ENCODE measurements at places on chromosomes 6 and 20.

GRCh38 chr6:47853766-47854165, 71.9 kb downstream of the OPN5 start:
- DNase-seq, result no peak
- H3K4me1 ChIP-seq, result no peaks in the 10 kb centered on the region
- H3K36me3 ChIP-seq, result no peaks in the 10 kb centered on the region
- H3K27ac ChIP-seq, result no peak overlapping the region
- H3K27me3 ChIP-seq, result no peaks in the 10 kb centered on the region

GRCh38 chr6:138981416-138981815, 6.6 kb downstream of the REPS1 start:
- H3K27me3 ChIP-seq, result no peaks in the 10 kb centered on the region
- DNase-seq, result no peak
- H3K27ac ChIP-seq, result no peak overlapping the region
- H3K36me3 ChIP-seq, result no peaks in the 10 kb centered on the region
- peaks cover 38% of the 10 kb centered on the region for H3K4me1 ChIP-seq

GRCh38 chr6:18632670-18633410, 245.7 kb downstream of the RNF144B start:
- no peak overlapping the region for H3K4me3 ChIP-seq
- no peaks in the 10 kb centered on the region for H3K36me3 ChIP-seq
- H3K4me1 ChIP-seq, result no peaks in the 10 kb centered on the region
- no peaks in the 10 kb centered on the region for H3K27me3 ChIP-seq
- DNase-seq, result no peak

- no peaks in the 10 kb centered on the region for H3K27me3 ChIP-seq
- no peak for DNase-seq
- H3K4me3 ChIP-seq, result no peak overlapping the region
- no peak overlapping the region for H3K27ac ChIP-seq
- no peaks in the 10 kb centered on the region for H3K36me3 ChIP-seq
These were observed 354.5 kb downstream of the UTRN start for GRCh38 chr6:144639654-144640053.

GRCh38 chr6:168368936-168369335, 49.4 kb upstream of the DACT2 start:
- H3K27ac ChIP-seq, result no peak overlapping the region
- H3K4me1 ChIP-seq, result peaks cover 5% of the 10 kb centered on the region
- no peaks in the 10 kb centered on the region for H3K27me3 ChIP-seq
- no peak for DNase-seq
- H3K4me3 ChIP-seq, result no peak overlapping the region

DNA sequence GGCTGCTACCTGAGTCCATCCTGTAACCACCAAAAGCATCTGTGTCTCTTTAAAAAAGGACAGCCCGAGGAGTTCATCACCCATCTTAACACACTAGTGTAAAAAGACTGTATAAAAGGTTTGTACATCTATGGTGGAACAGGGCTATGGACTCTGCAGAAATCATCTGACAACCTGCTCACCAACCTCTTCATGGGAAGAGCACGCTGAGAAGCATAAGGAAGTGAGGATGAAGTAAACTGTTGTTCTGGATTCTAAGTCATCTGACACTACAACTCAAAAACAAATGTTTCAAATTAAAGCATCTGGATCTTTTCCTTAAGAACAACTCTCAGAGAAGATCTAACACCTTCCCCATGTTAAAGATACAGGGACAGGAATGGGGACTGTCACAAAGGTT, 5.4 kb downstream of the IFNGR1 start:
- no peaks in the 10 kb centered on the region for H3K27me3 ChIP-seq
- peaks cover 72% of the 10 kb centered on the region for H3K4me1 ChIP-seq
- no peak for DNase-seq
- no peaks in the 10 kb centered on the region for H3K36me3 ChIP-seq
- H3K4me3 ChIP-seq, result peak overlapping the region; percentile 24

DNA sequence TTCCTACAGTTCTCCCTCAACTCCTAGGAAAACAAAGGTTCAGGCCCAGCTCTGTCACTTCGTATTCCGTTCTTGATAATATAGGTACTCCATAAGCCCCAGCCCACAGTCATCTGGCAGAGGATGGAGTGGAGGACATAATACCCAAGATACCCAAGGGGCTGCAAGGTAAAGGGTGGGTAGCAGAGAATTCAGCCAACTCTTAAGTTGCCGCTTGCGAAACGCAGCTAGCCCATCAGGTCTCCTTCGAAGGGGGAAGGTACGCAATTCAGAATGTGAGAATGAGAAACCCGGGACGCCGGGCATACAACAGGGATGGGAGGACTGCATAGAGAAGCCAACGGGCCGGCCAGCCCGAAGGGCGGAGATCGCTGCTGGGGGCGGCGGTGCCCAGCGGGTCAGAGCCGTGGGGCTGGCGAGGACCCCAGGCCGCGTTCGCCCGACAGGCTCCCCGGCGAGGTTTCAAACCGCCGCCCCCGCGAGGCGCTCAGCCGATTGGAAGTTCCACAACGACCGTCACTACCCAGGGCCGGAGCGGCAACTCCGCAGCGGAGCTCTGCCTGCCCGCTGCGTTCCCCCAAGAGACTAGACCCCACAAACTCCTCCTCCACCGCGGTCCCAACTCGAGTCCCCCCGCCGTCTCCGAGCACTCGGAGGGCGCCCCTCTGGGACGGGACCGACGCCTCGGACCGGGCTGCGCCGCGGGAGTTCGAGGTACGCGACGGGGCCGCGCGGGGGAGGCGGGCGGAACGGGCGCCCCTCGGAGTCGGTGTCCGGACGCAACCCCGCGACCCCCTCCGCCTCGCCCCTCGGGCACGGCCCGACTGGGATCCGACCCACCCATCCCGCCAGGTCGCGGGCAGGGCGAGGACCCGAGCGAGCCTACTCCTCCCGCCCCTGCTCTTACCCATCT, 911 bp downstream of the CDK19 start:
- no peak for DNase-seq
- H3K27ac ChIP-seq, result peak overlapping the region; percentile 95
- no peaks in the 10 kb centered on the region for H3K27me3 ChIP-seq
- no peaks in the 10 kb centered on the region for H3K36me3 ChIP-seq
